ENCODE measurements at places on chromosomes 16 and 17.

GRCh38 chr17:40541873-40542557 is 23.3 kb downstream of the CCR7 start:
- no peaks in the 10 kb centered on the region for H3K27me3 ChIP-seq
- peak overlapping the region; percentile 89 for H3K27ac ChIP-seq
- DNase-seq: no peak
- no peaks in the 10 kb centered on the region for H3K36me3 ChIP-seq
- H3K4me1 ChIP-seq: peaks cover 57% of the 10 kb centered on the region
- H3K4me3 ChIP-seq: no peak overlapping the region

DNA sequence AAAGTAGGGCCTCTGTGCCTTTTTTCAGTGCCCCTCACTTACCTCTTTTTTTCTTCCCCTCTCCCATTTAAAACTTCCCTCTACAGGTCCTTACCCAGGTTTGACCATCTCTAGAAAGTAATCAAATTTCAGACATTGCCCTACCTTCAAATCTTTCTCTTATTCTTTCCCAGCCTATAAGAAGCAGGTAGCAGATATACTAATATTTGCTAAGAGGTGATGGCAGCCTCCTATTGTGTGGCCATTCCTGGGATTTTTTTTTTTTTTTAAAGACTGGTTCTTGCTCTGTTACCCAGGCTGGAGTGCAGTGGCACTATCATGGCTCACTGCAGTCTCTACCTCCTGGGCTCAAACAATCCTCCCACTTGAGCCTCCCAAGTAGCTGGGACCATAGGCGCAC is 111.1 kb upstream of the HAS3 start:
- H3K36me3 ChIP-seq: no peaks in the 10 kb centered on the region
- H3K27me3 ChIP-seq: no peaks in the 10 kb centered on the region
- DNase-seq: no peak
- H3K4me1 ChIP-seq: peaks cover 6% of the 10 kb centered on the region

- no peaks in the 10 kb centered on the region for H3K36me3 ChIP-seq
- no peak for DNase-seq
- peaks cover 6% of the 10 kb centered on the region for H3K4me1 ChIP-seq
- H3K27me3 ChIP-seq: no peaks in the 10 kb centered on the region
- no peak overlapping the region for H3K27ac ChIP-seq
- H3K4me3 ChIP-seq: no peak overlapping the region
Observed at GRCh38 chr16:87145181-87146176, 171.7 kb downstream of the C16orf95 start.

DNA sequence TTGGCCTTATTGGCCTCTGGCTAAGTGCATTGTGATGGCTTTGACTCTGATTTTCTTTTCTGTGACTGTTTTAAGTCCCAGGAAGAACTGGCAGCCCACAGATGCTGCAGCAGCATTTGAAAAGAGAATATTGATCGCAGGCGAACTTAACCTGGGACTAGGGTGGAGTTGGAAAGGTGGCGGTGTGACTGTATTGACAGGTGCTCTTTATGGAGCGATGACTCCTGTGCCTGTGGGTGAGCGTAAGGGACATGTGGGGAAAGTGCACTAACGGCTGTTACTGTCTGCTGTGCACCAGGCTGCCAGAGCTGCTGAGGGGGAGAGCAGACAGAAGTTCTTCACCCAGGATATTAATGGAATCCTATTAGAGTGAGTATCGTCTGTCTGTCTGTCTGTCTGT is 21.3 kb downstream of the UBN1 start:
- H3K4me3 ChIP-seq: no peak overlapping the region
- H3K4me1 ChIP-seq: no peaks in the 10 kb centered on the region
- H3K27ac ChIP-seq: no peak overlapping the region
- DNase-seq: no peak

- no peak for DNase-seq
- no peaks in the 10 kb centered on the region for H3K4me1 ChIP-seq
- H3K36me3 ChIP-seq: no peaks in the 10 kb centered on the region
- H3K27me3 ChIP-seq: no peaks in the 10 kb centered on the region
- no peak overlapping the region for H3K27ac ChIP-seq
Observed at GRCh38 chr16:75130150-75130771, 13.7 kb upstream of the LDHD start.
